Heart right ventricle (tissue), 16 donors: ENCODE measurements at places on chromosomes 16 and 17. TPM values are rescaled to one million over a fixed set of nuclear protein-coding genes. Genes with fewer than 3 reads are reported as not detected.

- peak; percentile 59 for DNase-seq
- no peak overlapping the region for H3K27ac ChIP-seq
- H3K4me1 ChIP-seq, result peaks cover 19% of the 10 kb centered on the region
- no peak overlapping the region for H3K4me3 ChIP-seq
Measured at GRCh38 chr17:50681263-50682200, 26.2 kb downstream of the ANKRD40 start.

DNA sequence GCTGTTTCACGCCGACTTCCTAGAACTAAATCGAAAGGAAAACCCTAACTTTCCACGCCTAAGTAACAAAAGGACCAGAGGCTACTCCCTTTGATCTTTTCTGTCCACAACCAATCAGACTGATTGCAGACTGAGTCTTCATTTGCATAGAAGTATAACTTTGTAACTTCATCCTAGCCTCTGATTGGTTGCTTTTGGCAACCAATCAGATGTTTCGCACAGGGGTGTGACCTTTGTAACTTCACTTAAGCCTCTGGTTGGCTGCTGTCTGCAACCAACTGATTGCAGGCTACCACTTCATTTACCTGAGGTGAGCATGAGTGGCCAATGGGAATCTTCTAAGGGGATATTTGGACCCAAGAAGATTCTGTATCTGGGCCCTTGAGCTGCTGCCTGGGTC, 17.4 kb upstream of the ICAM2 start:
- H3K4me1 ChIP-seq, result no peaks in the 10 kb centered on the region
- no peaks in the 10 kb centered on the region for H3K36me3 ChIP-seq
- no peak for DNase-seq
- H3K4me3 ChIP-seq, result no peak overlapping the region
- H3K27me3 ChIP-seq, result no peaks in the 10 kb centered on the region

GRCh38 chr17:34996422-34997285, 16.3 kb downstream of the LIG3 start:
- H3K27ac ChIP-seq, result peak overlapping the region; percentile 50
- H3K4me1 ChIP-seq, result peaks cover 12% of the 10 kb centered on the region
- H3K27me3 ChIP-seq, result no peaks in the 10 kb centered on the region
- peaks cover 13% of the 10 kb centered on the region for H3K36me3 ChIP-seq
- H3K4me3 ChIP-seq, result no peak overlapping the region

GRCh38 chr16:72406390-72406789, 234.4 kb upstream of the PMFBP1 start:
- no peak overlapping the region for H3K27ac ChIP-seq
- no peaks in the 10 kb centered on the region for H3K4me1 ChIP-seq

DNA sequence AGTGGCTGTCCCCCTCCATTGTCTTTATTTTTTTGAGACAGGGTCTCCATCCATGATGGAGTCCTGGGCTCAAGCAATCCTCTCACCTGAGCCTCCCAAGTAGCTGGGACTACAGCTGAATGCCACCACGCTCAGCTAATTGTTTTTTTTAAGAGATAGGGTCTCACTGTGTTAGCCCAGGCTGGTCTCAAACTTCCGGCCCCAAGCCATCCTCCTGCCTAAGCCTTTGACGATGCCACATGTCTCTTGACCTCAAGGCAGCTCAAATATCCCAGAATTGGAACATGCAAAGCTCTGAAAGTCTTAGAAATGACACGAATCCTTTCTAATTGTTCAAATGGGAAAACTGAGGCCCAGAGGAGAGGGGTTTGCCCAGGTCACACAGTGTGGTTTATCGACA, 75.4 kb upstream of the ZNF423 start:
- DNase-seq, result no peak
- H3K27ac ChIP-seq, result no peak overlapping the region
- no peaks in the 10 kb centered on the region for H3K4me1 ChIP-seq
- H3K27me3 ChIP-seq, result peaks cover 9% of the 10 kb centered on the region
- H3K4me3 ChIP-seq, result no peak overlapping the region

- H3K4me1 ChIP-seq, result peaks cover 15% of the 10 kb centered on the region
- peaks cover 3% of the 10 kb centered on the region for H3K36me3 ChIP-seq
- peak overlapping the region; percentile 87 for H3K4me3 ChIP-seq
- DNase-seq, result peak; percentile 61
Measured at GRCh38 chr16:29994600-29995323, 655 bp downstream of the HIRIP3 start.

DNA sequence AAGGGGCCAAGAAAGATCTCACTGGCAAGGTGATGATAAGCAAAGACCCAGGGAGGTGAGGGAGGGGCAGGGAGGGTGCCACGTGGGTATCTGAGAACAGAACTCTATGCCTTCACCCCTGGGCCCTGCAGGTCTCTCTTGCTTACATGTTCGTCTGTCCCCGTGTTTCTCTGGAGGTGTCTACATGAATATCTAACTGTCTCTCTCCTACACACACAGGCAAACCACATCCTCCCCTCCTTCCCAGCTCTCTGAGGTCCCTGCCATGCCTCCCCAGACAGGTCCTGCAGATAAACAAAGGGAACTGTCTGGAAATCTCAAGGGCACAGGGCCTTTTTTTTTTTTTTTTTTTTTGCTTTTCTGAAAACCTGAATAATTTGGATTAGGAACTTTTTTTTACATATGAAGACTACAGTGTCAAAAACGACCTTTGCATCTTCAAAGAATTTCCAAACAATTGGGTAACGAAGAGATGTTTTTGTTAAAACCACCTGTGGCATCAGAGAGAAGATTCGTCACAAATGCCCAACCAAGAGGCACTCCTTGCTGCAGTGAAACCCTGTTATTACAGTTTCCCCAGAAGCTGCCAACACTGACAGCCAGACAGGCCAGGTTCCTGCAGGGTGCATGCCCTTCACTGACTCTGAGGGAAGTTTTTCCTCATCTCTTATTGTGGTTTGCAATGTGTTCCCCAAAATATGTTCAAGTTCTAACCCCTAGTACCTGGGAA, 17.8 kb downstream of the PLLP start:
- no peaks in the 10 kb centered on the region for H3K36me3 ChIP-seq
- peak overlapping the region; percentile 8 for H3K4me3 ChIP-seq
- peak overlapping the region; percentile 73 for H3K27ac ChIP-seq
- DNase-seq, result no peak
- H3K4me1 ChIP-seq, result peaks cover 34% of the 10 kb centered on the region

GRCh38 chr17:9298776-9299295, 276.8 kb downstream of the STX8 start:
- peaks cover 7% of the 10 kb centered on the region for H3K36me3 ChIP-seq
- no peak for DNase-seq
- H3K27me3 ChIP-seq, result no peaks in the 10 kb centered on the region
- H3K27ac ChIP-seq, result no peak overlapping the region
- no peak overlapping the region for H3K4me3 ChIP-seq

- H3K27ac ChIP-seq, result no peak overlapping the region
- peaks cover 5% of the 10 kb centered on the region for H3K4me1 ChIP-seq
- H3K4me3 ChIP-seq, result no peak overlapping the region
- peaks cover 100% of the 10 kb centered on the region for H3K36me3 ChIP-seq
Measured at GRCh38 chr17:80361495-80362220, 53.3 kb upstream of the ENDOV start.

DNA sequence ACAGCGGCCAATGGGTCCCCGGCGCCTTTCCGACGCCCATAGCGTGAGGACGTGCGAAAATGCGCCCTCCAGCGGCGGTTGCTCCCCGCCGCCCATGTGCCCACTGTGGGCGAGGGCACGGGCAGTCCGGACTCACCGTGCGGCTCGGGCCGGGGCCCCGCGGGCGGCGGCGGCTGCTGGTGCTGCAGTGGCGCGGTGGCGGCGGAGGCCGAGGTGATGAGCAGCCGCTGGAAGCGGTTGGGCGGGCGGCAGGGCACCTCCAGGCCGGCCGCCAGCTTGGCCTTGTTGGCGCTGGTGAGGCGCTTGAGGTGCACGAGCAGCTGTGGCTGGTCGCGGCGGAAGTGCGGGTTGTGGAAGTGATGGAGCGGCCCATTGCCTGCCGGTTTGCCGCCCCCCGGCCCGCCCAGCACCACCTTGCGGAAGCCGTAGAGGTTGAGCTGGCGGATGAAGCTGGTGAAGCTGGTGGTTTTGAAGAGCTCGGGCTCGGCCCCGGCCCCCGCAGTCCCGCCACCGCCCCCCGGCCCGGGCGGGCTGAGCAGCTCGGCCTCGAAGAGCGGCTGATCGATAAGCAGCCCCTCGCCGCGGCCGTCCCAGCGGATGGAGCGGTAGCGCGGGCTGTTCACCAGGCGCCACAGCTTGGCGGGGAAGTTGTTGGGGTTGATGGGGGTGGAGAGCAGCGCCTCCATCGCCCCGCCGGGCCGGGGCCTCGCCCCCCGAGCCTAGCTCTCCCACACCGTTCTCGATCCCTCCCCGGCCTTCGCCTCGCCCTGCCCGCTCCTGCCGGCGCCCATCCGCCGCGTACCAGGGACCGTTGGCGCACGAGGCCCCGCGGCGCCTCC, at the start of gene HSF5:
Gene HSF5 (minus strand): TSS at position 820 of the 839 bp plus-strand sequence. CDS start 134 bp downstream, at position 686.
- H3K4me1 ChIP-seq, result peaks cover 5% of the 10 kb centered on the region
- peaks cover 12% of the 10 kb centered on the region for H3K36me3 ChIP-seq
- H3K27ac ChIP-seq, result no peak within 1 kb of the TSS
- H3K27me3 ChIP-seq, result no peaks in the 10 kb centered on the region

GRCh38 chr16:4869147-4869805, 22.0 kb downstream of the UBN1 start:
- no peak for DNase-seq
- peaks cover 84% of the 10 kb centered on the region for H3K36me3 ChIP-seq
- H3K4me1 ChIP-seq, result peaks cover 19% of the 10 kb centered on the region
- no peak overlapping the region for H3K27ac ChIP-seq

- no peaks in the 10 kb centered on the region for H3K27me3 ChIP-seq
- no peak overlapping the region for H3K4me3 ChIP-seq
- no peak overlapping the region for H3K27ac ChIP-seq
- H3K36me3 ChIP-seq, result no peaks in the 10 kb centered on the region
Measured at GRCh38 chr16:13875614-13876284, 44.2 kb upstream of the ERCC4 start.

DNA sequence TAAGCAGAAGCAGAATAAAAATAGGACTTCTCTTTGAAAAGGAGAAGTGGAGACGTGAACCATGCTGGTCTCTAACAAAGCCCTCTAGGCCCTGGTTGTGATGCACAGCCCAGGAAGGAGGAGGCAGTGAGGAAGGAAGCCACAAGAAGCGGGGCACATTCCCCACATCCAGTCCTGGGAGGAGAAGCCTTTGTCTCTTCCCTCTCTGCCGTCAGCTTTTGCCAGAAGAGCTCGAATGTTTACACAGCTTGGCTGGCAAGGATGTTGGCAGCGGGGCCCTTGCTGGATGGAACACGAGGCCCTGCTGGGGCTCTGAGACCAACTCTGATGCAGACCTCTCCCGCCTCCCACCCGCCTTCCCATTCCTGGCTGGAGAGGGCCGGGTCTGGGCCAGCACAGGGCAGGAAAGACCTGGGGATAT, 91.3 kb downstream of the MAF start:
- no peak overlapping the region for H3K4me3 ChIP-seq
- peak; percentile 42 for DNase-seq
- no peaks in the 10 kb centered on the region for H3K36me3 ChIP-seq
- peaks cover 19% of the 10 kb centered on the region for H3K4me1 ChIP-seq

GRCh38 chr16:12145918-12146317, 169.4 kb downstream of the SNX29 start:
- H3K4me3 ChIP-seq, result no peak overlapping the region
- no peaks in the 10 kb centered on the region for H3K36me3 ChIP-seq
- no peak for DNase-seq

DNA sequence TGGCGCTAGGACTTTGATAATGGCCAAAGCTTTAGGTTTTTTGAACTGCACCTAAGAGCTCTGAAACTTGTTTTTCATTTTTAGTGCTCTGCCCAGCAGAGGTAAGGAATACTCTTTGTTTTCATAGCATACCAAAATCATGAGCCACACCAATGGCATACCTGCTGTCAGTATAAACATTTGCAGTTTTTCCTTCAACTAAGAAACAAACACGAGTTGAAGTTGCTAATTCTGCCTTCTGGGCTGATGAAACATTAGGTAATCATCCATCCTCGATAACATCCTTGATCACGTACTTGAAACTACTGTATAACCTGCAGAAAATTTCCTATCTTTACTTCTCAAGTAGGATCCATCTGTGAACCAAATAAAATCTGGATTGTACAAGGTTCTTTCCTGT, 20.6 kb upstream of the B4GALNT2 start:
- no peak for DNase-seq
- H3K27ac ChIP-seq, result no peak overlapping the region
- H3K27me3 ChIP-seq, result peaks cover 9% of the 10 kb centered on the region
- no peaks in the 10 kb centered on the region for H3K4me1 ChIP-seq

Gene HOXB1
- not detected for polyA plus RNA-seq

Gene RAC3
- 1.5 TPM for polyA plus RNA-seq

Gene SEZ6L2
- polyA plus RNA-seq, result not detected

Gene OR1E1
- not detected for polyA plus RNA-seq

Gene TACO1
- 52.3 TPM for polyA plus RNA-seq

Gene C16orf96
- 0.01 TPM for polyA plus RNA-seq

Gene SLC22A31
- 0.20 TPM for polyA plus RNA-seq

Gene GHDC
- polyA plus RNA-seq, result 7.0 TPM

Gene ENPP7
- not detected for polyA plus RNA-seq

Gene PPY
- not detected for polyA plus RNA-seq

Gene CD300LB
- not detected for polyA plus RNA-seq
